ENCODE measurements at places on chromosomes 4 and X. TPM values are rescaled to one million over a fixed set of nuclear protein-coding genes. Genes with fewer than 3 reads are reported as not detected.

The SOWAHB gene
- total RNA-seq, result 2.7 TPM

The NEUROG2 gene
- total RNA-seq, result not detected

The LRIT3 gene
- total RNA-seq, result not detected

The STK32B gene
- total RNA-seq, result 6.4 TPM

The NMU gene
- total RNA-seq, result 8.1 TPM

The TCEAL8 gene
- 40.3 TPM for total RNA-seq

The FAM156B gene
- 18.7 TPM for total RNA-seq

The REPS2 gene
- 10.8 TPM for total RNA-seq

The SCML1 gene
- total RNA-seq, result 11.8 TPM

The UBE2A gene
- total RNA-seq, result 35.8 TPM

DNA sequence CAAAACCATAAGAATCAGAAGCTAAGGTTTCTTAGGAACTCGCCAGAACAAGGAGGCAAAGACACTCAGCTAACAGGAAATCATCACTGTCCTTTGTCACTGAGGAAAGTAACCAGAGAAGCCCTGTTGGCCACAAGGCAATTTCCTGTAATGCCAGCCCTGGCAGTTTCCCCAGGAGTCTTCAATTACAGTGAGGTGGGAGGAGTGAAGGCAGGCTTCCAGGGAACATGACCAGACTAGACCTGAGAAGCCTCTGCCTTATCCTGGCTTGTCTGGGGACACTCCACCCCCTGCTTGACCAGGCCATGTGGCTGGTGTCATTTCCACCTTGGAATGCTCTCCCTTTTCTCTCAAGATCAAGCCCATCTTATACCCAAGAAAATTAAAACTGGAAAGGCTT is 125.3 kb downstream of the COL4A6 start:
- DNase-seq, result no peak

DNA sequence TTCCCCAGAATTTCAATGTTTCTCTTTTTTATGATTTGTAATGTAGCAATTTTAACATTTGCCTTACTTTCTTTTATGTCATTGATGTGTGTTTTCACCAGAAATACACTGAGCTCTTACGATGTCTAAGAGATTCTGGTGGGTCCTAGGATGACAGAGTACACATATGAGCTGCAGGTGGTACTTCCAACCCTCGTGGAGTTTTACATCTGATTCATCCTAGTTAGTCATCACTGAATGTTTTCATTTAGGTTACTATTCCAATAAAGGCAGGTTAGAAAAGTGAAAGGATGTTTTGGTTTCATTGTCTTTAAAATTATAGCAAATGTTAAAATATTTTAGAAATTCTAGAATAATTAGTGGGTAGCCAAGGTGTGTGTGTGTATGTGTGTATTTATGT is 605.9 kb downstream of the ADGRL3 start:
- no peak for DNase-seq

- no peak for DNase-seq
Measured at GRCh38 chr4:150495550-150495949, 86.4 kb upstream of the MAB21L2 start.

DNA sequence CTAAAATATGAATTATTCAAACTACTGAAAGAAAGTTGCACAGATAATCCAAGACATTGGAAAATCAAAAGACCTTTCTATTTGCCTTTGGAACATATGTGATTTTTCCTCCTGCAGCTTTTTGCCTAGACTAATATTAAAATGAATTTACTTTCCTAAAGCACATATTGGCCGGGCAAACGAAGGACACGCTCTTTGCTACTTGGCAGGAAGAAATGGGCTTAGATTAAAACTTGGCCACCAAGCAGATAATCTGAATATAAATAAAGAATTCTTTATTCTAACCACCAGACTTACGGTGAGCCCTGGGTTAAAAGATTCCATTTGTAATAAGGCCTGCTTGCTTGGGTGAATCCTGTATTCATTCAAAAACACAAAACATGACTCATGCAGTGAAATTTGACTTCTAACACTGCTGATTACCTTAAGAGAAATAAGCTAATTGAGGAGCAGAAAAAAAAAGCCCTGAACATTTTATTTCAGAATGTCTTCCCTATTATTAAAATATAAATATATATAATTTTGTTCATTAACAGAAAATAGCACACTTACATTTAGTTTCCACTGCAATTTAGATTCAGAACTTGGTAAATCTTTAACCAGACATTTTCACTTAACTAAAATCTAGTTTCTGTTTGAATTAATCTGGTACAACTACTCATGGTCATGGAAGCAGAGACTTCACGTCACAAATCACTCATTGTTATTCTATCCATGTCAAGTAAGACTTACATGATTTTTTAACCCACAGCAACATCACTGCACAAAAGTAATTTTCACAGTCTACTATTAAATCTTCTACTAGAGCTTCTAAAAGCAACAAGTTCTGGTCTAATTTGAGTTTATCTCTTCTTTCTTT is 116.1 kb upstream of the PLAC1 start:
- DNase-seq, result no peak

DNA sequence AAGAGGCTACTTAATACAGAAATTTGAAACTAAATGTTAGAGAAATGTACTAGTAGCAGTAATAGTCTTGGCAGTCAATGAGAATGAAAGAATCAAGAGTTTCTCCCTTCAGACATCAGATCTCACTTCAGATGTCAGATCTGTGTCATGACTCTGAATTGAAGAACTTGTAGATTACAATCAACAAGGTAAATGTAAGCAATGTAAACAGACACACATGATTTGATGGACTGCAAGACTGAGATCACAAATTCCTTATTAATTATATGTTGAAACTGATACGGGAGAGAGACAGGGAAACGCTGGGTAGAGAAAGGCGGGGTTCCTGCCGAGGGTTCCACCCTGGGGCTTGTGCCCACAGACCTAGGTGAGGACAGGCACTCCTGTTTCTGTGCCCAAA is 65.5 kb upstream of the HHIP start:
- DNase-seq, result no peak

GRCh38 chr4:24126776-24127175 is 236.9 kb upstream of the PPARGC1A start:
- DNase-seq, result no peak

- no peak for DNase-seq
Measured at GRCh38 chr4:97027728-97028410, 1115.4 kb downstream of the STPG2 start.

DNA sequence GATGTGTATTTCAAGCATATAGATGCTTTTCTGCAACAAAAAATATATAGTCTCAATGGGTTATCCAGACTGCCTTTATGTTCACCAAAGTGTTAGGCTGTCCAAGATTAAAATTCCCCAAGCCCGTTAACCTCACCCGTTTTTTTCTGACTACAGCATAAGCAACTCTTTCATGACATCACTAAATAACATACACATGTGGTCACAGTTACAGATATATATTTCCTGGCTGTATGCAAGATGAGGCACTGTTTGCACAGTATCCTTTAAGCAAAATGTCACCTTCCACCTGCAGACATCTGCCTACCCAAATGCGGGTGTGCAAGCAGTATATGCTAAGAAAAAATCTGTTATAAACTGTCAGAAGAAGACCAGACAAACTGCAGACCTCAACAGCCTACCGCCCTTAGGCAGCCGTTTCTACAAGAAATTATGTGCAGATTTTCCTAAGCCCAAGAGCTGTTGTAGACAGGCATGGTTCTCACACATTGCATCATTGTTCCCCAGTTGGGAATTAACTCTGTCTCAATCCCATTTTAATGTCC is 183.1 kb upstream of the MXRA5 start:
- no peak for DNase-seq

DNA sequence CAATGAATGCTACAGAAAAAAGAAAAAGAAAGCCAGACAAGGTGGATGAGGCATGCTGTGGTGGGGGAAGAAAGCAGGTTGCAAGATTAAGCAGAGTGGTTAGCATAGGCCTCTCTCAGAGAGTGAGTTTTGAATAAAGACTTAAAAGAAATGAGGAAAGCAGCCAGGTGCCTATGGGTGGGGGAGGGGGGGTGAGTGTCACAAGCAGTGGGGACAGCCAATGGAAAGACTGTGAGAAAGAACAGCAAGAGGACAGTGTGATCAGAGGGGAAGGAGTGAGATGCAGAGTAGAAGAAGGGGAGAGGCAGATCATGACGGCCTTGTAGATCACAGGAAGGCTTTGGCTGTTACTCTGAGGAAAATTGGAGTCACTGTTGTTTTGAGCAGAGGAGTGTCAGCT is 162.5 kb downstream of the SOX3 start:
- no peak for DNase-seq

GRCh38 chr4:123284168-123284567 is 112.4 kb upstream of the SPRY1 start:
- no peak for DNase-seq

DNA sequence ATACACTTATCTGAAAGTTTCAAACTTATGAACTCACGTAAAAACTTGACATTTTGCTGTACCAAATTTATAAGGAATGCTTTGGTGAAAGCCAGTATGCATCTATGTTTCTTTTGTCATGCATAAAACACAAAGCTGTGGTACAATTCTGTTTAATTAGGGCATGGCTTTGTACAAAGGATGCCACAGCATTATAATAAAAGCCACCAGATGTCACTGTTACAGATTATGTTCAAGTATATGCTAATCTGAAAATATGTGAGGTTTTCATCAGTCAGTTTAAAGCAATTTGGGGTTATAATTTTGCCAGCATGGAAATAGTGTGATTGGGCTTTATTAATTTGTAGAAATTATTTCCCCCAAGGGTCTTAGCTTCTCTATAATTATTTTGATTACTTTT is 69.0 kb downstream of the ATOH1 start:
- no peak for DNase-seq

DNA sequence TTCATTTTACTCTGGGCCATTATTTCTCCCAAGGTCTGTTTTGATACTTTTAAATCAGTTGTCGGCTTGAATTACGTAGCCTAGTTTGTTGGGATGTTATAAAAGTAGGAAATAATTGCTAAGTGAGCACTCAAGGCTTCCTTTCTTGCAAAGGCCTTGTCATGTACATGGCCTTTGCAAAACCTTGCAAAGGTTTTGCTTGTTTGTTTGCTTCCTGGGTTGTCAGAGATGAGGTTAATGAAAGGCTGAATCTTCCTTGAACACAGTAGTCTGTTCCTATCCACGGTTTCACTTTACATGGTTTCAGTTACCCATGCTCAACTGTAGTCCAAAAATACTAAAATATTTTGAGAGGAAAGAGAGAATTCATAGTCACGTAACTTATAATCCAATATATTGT is 113.5 kb downstream of the NAA11 start:
- no peak for DNase-seq

- no peak for DNase-seq
Measured at GRCh38 chr4:45323453-45324058, 597.2 kb upstream of the GNPDA2 start.

GRCh38 chr4:82787342-82787741 is 11.3 kb downstream of the SCD5 start:
- DNase-seq, result peak; percentile 52

DNA sequence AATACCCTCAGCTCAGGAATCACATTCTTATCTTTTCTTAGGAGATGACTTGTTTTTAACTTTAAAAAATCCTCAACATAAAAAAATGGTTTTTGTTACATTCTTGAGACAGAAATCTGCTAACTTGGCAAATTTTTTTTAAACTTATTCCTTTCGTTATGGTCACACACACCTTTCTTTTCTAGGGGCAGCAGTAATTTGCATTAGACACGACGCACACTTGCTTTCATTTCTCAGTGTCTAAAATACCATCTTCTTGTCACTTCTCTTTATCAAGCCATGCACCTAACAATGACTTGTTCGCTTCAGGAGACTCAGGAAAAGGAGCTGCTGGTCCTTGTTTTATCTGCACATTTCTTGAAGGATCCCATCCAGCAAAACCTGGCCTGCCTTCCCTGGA is 112.6 kb upstream of the TBL1X start:
- no peak for DNase-seq

GRCh38 chr4:175435381-175435783 is 376.7 kb downstream of the GPM6A start:
- DNase-seq, result no peak

DNA sequence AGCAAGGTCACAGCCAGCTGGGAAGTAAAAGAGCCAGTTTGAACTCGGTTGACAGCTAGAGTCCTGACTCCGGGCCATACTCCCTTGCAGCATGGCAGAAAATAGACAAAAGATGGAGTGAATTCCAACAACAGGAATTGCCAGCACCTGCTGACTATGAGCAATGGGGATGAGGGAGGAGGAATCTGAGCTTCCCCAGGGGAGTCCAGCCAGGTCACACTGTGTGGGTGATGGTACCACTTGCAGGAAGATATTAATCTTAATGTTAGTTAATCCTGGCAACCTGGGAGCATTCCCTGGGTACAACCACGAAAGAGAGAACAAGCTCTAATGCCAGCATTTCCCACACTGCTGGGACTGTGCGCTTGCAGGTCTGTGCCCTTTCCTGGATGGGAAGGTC is 48.1 kb upstream of the S100G start:
- DNase-seq, result peak; percentile 56

DNA sequence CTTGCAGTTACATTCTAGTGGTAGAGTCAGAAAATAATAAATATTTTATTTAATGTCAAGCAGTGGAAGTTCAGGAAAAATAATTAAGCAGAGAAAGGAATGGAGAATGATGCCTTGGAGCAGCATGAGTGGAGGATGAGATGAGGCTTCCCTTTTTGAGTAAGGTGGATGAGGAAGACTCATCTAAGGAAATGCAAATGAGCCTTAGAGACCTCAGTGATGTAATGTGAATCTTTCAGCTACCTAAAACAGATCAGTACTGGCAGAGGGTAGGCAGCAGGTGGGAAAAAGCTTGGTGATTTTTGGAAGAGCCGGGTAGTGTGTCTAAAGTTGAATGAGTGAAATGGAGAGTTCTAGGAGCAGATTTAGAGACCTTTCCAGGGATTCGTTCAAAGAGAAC is 118.2 kb downstream of the GRID2 start:
- no peak for DNase-seq

DNA sequence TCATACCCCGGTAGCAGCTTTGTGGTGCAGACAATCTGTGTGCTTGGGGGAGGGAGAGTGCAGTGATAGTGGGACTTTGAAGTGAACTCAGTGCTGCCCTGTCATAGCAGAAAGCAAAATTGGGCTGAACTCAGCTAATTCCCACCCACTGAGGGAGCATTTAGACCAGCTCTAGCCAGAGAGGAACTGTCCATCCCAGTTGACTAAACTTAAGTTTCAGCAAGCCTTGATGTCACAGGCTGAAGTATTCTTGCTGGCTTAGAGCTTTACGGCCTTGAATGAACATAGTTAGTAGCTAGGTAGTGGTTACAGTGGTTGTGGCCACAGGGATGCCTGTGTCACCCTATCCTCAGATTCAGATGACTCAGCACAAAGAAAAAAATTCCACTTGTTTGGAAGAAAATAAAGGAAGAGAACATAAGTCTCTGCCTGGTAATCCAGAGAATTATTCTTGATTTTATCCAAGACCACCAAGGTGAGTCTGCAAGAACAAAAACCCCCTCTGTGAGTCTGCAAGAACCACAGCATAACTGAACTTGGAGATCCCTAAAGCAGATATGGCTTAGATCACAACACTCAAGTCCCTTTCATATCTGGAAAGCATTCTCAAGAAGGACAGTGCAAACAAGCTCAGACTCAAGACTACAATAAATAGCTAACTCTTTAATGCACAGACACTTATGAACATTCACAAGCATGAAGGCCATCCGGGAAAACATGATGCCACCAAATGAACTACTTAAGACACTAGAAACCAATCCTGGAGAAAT is 39.4 kb downstream of the ADH7 start:
- DNase-seq, result no peak

- no peak for DNase-seq
Measured at GRCh38 chrX:26558719-26559386, 342.9 kb downstream of the MAGEB5 start.
